ENCODE measurements at places on chromosomes 16 and 17.

- no peak for DNase-seq
Observed at GRCh38 chr16:53896722-53897121, 192.8 kb downstream of the FTO start.

DNA sequence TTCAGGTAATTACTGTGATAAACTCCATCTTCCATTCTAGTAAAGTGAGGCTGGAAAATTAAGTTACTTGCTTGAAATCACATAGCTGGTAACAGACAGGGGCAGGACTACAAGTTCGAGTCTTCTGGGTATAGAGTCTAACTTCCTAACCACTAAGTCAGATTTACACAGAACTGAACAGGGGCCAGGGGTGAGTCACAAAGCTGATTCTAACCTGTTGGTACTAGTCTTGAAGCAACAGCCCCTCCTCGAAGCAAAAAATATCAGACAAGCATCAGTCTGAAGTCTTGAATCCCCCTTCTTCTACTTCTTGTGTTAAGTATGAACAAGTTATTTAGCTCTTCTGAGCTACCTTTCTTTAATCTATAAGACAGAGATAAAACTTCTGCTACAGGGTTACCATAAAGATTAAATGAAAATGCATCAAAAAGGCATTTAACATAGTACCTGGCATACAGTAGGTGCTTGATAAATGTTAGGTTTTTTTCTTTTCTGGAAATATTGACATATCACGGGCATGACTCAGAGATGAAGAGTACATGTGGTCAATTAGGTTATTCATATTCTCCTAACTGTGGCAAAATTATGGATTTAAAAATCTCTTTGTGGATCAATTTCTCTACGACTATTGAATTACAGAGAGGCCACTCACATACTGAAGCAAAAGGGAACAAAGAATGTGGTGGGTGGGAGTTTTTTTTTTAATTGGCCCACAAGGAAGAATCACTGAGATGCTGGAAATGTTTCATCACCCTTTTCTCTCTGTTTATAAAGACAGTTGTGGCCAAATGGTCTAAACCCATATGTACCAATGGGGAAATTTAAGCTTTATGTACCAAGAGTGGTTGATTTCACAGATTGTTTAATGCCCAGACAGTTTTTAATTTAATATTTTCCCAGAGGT lies 266.9 kb upstream of the DYNLRB2 start:
- DNase-seq: no peak

GRCh38 chr17:81064678-81065475 lies 29.9 kb downstream of the BAIAP2 start:
- DNase-seq: no peak

- peak; percentile 46 for DNase-seq
Observed at GRCh38 chr16:77723108-77723514, 797 bp downstream of the NUDT7 start.

DNA sequence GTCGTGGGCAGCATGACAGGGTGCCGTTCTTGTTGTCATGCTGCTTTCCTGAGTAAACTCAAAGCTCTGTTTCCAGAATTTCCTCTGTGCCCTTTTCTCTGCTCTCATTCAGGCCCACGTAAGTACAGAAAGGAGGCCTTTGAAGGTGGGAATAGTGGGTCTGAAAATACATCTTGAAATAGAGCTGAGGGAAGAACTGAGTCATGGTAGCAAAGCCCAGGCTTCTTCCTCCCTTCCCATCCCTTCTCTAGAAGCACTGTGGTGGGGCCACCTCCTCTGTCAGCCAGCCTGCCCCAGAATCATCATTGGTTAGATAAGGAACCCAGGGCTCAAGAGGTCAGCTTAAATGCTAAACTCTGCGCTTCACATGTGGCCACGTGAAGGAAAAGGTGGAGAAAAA lies 9.4 kb downstream of the CTRL start:
- peak; percentile 25 for DNase-seq

DNA sequence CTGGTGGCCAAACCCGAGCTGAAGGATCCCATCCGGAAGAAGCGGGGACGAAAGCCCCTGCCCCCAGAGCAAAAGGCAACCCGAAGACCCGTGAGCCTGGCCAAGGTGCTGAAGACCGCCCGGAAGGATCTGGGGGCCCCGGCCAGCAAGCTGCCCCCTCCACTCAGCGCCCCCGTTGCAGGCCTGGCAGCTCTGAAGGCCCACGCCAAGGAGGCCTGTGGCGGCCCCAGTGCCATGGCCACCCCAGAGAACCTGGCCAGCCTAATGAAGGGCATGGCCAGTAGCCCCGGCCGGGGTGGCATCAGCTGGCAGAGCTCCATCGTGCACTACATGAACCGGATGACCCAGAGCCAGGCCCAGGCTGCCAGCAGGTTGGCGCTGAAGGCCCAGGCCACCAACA lies 5.9 kb downstream of the CBX2 start:
- DNase-seq: no peak

GRCh38 chr17:83199500-83200201 lies 120.2 kb downstream of the METRNL start:
- no peak for DNase-seq

All from NCI-H1417 (cell line).